Stimulated activated CD4-positive, alpha-beta T cell treated with anti-CD3 and anti-CD28 coated beads, Interleukin-1b, Interleukin-23, amount 100 ng/mL, for 1 hour (primary cell): ENCODE measurements at places on chromosomes 5 and 9.

GRCh38 chr5:42036379-42036778 is 111.3 kb downstream of the FBXO4 start:
- DNase-seq = no peak

DNA sequence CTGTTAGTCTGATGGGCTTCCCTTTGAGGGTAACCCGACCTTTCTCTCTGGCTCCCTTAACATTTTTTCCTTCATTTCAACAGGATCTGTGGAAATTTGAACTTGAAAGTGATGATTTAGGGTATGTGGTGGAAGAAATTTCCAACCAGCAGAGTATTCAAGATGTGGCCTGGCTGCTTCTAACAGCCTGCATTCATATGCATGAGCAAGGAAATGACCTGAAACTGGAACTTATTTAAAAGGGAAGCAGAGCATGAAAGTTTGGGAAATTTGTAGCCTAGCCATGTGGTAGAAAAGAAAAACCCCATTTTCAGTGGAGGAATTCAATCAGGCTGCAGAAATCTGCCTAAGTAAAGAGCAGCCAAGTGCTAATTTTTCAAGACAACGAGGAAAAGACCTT is 41.7 kb downstream of the UNC13B start:
- DNase-seq = no peak

DNA sequence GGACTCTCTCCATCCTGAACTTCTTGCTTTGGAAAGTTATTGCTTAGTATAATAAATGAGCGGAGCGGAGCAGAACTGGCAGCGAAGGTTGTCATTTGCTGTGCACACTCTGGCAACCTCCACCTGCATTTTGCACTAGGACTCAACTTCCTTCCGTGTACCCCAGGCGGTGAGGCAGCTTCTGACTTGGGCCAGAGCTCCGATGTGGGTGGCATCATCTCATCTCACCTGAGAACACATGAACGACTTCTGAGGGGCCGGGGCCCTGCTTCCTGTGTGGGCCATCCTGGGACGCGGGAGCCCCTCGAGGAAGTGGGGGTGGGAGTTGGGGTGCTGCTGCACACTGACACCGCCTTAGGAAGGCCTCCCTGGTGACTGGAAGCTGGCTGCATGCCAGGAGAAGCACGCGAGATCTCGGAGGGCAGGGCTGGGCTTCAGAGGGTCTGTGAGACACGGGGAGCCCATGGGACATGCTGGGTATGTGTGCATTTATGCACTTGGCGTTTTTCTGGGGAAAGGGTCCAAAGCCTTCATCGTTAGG is 56.5 kb upstream of the COL5A1 start:
- no peak for DNase-seq

DNA sequence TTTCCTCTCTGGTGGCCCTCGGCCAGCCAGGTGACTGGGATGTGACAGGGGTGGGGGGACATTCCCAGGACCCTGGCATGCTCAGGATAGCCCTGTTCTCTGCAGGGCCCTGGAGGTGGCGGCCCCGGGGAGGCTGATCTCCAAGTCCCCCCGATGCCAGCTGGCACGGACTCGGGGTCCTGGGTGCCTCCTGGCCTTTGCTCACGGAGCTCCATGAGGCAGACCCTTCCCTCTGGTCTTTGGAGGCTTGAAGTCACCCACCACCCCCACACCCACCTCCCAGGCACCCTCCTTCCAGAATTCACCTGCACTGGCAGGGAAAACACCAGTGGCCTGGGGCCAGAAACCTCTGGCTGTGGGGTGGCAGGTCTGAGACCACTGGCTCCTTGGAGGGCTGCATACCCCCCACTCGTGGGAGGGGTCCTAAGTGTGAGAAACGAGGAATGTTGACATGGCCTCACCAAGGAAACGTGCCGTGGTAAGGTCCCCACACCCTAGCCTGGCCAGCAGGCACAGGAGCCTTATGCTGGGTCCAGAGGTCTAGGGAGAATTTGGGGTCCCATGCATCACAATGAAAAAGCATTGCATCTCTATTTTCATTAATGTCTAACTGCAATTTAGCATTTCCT is 130.8 kb upstream of the FAM120A start:
- DNase-seq = no peak

DNA sequence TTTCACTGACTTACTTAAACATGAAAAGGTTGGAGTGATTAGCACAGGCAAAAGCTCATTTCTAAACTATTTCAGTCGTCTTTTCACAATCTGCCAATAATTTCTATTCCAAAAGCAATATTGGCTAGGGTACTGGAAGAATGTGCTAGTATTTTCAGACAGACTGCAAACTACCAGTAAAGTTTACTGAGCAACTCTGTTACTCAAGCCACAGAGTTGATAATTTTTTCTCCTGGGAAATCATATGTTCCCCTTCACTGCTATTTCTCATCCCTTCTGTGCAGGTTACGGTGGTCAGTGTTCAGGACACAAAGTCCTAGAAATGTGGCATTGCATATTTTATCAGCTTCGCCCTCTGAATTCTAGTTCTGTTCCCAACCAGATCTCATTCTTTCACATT is 343.3 kb upstream of the TNC start:
- no peak for DNase-seq

DNA sequence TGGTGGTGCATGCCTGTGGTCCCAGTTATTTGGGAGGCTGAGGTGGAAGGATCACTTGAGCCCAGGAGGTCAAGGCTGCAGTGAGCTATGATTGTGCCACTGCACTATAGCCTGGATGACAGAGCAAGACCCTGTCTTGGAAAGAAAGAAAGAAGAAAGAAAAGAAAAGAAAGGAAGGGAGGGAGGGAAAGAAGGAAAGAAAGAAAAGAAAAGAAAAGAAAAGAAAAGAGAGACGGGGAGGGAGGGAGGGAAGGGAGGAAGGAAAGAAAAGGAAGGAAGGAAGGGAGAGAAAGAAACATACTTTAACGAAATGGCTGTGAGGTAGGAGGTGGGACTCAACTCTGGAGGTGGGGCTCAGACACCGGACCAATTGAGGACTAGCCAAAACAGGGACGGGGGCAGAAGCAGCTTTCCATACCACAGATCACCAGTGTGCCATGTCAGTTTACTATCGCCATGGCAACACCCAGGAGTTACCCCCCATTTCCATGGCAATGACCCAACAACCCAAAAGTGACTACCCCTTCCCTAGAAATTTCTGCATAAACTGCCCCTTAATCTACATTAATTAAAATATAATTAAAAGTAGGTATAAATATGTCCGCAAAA is 21.3 kb downstream of the PTGES start:
- no peak for DNase-seq

GRCh38 chr9:92534674-92535073 is 1.1 kb downstream of the ECM2 start:
- no peak for DNase-seq

DNA sequence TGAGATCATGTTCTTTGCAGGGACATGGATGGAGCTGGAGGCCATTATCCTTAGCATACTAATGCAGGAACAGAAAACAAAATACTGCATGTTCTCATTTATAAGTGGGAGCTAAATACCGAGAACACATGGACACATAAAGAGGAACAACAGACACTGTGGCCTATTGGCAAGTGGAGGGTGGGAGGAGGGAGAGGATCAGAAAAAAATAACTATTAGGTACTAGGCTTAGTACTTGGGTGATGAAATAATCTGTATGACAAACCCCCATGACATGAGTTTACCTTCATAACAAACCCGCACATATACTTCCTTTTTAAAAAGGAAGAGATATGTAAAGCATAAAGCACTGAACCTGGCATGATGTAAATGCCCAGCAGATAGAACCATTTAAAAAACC is 99.0 kb downstream of the MEGF10 start:
- no peak for DNase-seq

DNA sequence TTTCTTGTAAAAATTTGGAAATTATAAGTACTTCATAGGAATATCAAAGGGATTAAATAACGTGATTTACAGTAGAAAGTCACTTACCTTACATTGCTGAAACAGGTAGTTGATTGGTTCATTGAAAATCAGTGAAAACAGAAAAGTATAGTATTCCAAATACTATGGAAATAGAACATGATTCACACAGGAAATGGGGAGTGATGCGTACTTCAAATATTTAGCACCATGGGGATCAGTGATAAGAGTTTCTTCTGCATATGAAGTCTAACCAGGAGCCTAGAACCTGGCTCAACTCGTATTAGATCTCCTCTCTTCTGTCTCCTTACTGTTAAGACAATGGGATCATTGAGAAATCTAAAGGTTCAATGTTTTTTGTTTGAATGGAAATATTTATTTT is 133.3 kb downstream of the FAM174A start:
- no peak for DNase-seq

DNA sequence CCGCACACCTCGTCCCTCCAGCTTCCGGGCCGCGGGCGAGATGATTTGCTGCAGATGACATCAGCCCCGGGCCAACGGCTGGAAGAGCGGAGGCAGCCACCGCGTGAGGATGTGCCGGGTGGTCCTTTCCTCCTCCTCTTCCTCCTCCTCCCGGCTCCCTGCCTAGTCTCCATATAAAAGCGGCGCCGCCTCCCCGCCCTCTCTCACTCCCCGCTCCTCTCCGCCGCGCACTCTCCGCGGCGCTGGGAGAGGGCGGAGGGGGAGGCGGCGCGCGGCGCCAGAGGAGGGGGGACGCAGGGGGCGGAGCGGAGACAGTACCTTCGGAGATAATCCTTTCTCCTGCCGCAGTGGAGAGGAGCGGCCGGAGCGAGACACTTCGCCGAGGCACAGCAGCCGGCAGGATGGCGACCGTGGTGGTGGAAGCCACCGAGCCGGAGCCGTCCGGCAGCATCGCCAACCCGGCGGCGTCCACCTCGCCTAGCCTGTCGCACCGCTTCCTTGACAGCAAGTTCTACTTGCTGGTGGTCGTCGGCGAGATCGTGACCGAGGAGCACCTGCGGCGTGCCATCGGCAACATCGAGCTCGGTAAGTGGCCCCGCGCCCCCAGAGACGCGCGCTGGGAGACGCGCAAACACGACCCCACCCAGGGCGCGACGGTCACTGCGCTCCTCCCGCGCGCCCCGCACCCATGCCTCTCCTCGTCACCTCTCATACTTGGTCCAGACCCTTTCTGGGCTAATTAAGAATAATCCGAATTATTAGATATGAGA is at the start of gene MAP1B:
Gene MAP1B (plus strand): TSS at position 345 of the 770 bp plus-strand sequence. CDS start 57 bp downstream, at position 402.
- DNase-seq = no peak

DNA sequence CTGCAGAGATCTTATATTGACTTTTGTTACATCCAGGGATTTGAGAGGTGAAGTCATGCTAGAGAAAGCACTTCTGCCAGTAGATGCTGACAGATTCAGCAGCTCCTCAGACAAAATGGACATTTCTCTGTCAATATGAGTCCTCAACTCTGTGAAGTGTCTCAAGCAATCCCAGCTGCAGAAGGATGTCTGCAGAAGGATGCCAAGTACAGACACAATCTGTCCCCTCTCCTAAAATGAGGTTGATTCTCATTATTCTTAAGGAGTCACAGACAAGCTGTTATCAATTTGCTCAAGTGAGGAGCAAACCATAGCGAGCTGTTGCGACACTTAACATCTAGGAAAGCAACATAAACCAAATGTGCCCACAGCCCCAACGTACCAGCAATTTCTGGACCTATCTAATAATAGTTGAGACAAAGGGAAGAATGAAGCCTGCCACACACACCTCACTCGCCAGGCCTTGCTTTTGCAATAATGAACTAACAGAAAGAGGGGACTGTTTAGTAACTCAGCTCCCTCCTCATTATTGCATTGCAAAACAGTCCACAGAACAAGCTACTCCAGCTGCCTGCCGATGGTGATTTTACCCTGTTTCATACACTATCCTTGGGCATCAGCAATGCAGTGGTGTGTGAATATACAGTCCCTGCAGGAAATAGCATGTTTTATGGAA is 364.2 kb upstream of the PDE4D start:
- no peak for DNase-seq

DNA sequence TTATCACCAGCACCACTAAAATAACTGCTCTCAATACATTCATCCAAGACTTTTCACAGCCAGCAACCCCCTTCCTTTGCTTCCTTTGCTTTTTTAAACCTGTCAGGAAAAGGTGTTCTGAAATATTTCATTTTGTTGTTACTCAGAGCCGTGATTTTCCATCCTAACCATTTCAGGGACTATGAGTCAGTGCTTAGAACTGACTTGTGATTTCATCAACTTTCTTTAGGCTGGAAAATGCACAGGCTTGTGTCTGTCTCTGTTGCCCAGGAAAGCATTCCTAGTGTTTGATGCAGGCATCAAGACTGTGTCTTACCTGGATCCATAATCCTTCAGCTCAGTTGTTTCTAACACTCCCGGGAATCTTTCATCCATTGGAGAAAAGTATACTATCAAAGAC is 805.6 kb downstream of the BRINP1 start:
- no peak for DNase-seq

DNA sequence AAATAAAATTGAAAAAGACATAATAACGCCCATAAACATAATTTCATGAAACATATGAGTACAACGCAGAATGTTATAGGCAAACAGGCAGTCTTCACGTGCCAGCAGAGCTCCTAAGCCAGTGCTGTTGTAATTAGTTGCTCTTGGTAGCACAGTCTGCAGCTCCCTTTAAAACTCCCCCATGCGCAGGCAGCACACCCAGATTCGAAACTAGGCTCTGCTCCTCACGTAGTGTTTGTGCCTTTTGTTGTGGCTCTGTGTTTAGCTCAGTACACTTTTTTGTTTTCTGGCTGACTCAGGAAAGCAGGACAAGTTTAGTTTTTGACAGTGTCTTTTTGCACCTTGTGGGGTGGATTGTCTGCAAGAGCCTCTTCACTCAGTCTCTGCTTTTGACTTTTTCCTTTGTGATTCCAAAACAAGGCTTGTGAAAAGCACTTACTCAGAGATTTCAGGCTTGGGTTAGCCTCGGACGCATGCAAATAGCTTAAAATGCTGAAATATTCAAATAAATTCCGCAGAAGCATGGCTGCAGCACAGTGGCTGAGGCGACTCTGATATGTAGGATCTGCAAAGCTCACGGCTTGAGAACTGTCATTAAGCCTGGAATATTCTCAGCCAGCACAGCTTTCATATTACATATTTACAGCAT is 113.6 kb downstream of the IRX1 start:
- DNase-seq = no peak

GRCh38 chr5:151931260-151931659 is 6.6 kb upstream of the GLRA1 start:
- no peak for DNase-seq
